Activated CD4-positive, alpha-beta T cell treated with anti-CD3 and anti-CD28 coated beads, Interleukin-2, amount 50 U/mL, for 4 hours (primary cell): ENCODE measurements at places on chromosomes 4 and X.

DNA sequence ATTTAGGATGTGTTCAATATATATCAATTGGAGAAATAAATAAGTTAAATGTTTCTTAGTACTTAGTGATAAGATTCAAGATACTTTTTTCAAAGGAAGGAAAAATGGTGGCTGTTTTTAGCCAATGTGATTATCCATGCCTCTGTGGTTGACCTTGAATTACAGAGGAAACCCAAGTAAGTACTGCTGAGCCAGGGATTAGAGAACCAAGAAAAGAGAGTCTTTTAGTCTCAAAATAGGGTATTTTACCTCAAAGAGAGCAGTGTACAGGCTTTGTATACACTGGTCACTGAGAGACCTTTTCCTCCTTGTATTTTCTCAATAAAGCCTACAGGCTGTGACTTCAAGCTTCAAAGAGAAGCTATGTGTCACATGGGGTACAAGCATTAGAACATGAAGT, 1075.3 kb downstream of the ADGRL3 start:
- no peak for DNase-seq

DNA sequence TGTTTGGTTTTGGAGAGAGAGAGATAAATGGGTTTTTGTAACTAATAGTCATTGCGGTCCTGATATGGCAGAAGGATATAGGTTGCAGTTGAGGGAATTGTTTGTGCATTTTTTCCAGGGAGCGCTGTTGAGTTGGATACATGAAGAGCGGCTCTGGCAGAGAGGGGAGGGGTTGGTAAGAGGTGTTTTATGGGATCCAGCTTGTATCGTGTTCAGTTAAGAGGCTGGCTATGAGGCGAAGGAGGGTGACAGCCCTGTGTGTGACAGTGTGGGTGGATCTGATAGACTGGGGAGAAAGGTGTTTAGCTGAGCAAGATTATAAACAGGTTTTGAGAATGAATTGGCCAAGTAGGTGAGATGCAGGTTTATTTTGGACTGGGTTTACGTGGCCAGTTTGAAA, 1.5 kb downstream of the SPANXN4 start:
- DNase-seq: no peak

- no peak for DNase-seq
These were observed 5.7 kb downstream of the ACOT9 start for GRCh38 chrX:23737413-23737812.

- peak; percentile 65 for DNase-seq
These were observed at the start of gene DAPP1 for GRCh38 chr4:99816545-99817308. TSS of gene DAPP1 (plus strand) at chr4:99816827. CDS start at chr4:99816914, 87 bp downstream.
